ENCODE measurements at places on chromosomes 12 and 14.

- DNase-seq, result no peak
Observed at GRCh38 chr14:59036134-59036533, 152.3 kb upstream of the DAAM1 start.

- no peak for DNase-seq
Observed at GRCh38 chr12:53810950-53811349, 59.2 kb upstream of the CISTR start.

- DNase-seq, result no peak
Observed at GRCh38 chr14:23093991-23094665, 808 bp downstream of the ACIN1 start.

GRCh38 chr14:70640938-70641547 lies 673 bp upstream of the TTC9 start:
- no peak for DNase-seq

DNA sequence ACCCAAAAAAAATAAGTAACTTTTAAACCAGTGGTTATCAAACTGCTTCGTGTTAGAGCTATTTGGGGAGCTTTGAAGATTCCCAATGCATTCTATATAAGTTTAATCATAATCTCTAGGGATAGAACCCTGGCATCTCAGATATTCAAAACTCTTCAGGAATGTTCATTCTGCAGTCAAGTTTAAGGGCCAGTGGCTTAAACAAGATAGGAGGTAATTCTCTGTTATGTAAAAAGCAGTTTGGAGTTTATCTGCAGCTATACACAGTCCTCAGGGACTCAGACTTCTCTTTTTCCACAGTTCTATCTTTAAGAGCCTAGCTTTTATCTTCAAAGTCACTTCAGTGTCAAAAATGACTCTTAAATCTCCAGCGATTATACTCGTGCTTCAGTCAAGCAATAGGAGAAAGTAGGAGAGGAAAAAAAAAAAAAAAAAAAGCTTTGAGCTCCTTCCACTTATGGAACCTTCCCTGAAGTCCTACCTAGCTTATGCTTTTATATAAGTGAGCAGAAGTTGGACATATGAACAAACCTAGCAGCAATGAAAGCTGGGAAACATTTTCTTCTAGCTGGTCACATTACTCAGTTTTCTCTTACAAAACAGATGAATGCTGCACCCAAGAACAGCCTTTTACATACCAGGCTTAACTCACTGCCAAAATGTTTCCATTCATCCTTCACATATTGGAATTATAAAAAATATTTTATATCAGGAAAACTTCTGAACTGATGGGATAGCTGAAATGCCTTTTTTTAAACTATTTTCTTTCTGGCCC lies 302.8 kb downstream of the FSCB start:
- no peak for DNase-seq

GRCh38 chr12:62683776-62684569 lies 217.3 kb downstream of the MON2 start:
- peak; percentile 96 for DNase-seq
